Stimulated activated CD8-positive, alpha-beta memory T cell treated with anti-CD3 and anti-CD28 coated beads, Interleukin-2, amount 100 ng/mL, for 1 hour (primary cell): ENCODE measurements at places on chromosomes 11 and 22.

DNA sequence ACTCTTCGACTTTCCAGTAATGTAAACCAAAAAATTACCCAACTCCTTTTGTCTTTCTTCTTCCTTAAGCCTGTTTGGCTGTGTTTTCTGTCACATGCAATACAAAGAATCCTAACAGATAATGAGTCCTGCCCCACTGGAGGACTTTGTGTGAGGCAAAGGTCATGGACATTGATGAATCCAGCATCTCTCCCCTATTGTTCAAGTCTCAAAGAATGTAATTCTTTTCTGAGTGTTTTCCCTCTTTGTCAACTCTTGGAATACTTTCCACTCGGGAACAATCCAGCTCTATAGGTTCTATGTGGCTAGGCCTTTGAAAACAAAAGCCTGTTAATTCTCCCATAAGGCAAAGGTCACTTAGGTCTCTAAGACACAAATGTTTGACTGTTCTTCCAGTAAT lies 100.7 kb downstream of the FAR1 start:
- no peak for DNase-seq

DNA sequence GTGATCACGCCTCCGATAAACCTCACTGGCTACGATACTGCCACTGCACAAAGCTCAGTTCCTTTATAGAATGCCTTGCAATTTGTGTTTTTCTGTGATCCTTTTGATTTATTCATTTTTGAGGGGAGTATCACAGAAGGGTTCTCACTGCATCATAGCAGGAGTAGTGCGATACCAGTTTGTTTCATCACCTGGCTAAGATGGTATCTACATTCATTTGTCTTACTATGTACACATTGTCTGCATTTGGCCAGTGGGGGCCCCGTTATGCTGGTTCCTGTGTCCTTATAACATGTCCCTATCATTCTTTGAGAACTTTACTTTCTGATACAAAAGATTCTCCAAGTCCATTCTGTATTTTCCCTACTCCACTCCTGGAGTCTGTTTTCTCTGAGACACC lies 44.6 kb downstream of the APLP2 start:
- DNase-seq: no peak

GRCh38 chr22:47631571-47632102 lies 869.2 kb downstream of the TBC1D22A start:
- DNase-seq: no peak

GRCh38 chr11:74646215-74646614 lies 53.8 kb downstream of the POLD3 start:
- no peak for DNase-seq

GRCh38 chr22:23526596-23527316 lies 53.3 kb downstream of the IGLL1 start:
- no peak for DNase-seq

DNA sequence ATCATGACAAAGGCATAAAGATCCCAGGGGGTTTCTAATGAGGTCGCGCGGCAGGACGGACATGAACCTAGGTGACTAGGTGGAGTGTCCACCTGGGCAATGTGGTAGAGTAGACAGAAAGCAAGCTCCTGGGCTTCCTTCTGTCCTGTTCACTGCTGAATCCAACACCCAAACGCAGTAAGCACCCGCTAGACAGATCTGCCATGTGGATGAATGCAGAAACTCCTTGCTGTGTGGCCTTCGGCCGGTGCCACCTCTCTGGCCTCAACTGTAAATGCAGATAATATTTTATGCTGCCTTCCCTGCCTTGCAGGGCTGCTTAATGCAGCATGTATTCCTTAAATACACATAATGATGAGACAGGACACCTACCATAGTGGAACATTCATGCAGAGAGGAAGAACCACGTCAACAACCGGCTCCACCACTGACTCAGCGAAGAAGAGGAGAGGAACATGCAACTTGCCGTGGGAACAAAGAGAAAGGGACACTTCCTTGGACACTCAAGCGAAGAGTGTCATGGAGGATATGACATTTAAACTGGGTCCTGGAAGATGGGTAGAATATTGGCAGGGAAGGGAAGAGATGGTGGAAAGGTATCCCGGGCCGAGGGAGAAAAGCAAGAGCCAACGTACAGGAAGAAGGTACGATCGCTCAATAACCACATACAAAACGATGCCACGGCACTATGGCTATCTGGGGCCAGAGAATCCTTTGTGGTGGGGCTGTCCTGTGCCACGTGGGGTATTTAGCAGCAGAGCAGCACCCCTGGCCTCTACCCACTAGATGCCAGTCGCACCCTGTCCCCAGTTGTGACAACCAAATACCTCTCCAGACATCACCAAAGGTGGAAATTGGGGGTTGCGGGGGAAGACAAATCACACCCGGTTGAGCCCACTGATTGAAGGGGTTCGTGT lies 30.8 kb downstream of the MYH9 start:
- DNase-seq: no peak

DNA sequence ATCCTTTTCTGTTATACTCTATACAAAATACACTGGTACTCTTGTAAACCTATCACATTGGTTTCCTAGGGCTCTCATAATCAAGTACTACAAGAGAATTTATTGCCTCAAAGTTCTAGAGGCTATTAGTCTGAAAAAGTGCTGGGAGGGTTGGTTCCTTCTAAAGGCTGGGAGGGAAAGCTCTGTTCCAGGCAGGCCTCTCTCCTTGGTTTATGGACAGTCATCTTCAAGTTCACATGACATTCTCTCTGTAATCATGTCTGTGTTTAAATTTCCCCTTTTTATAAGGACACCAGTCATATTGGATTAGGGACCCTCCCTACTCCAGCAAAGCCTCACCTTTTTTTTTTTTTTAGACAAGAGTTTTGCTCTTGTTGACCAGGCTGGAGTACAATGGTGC lies 9.1 kb downstream of the SLC36A4 start:
- no peak for DNase-seq

GRCh38 chr11:25625094-25625493 lies 706.8 kb upstream of the ANO3 start:
- DNase-seq: no peak

- DNase-seq: no peak
These were observed 312.5 kb upstream of the ANO3 start for GRCh38 chr11:26019386-26019785.

DNA sequence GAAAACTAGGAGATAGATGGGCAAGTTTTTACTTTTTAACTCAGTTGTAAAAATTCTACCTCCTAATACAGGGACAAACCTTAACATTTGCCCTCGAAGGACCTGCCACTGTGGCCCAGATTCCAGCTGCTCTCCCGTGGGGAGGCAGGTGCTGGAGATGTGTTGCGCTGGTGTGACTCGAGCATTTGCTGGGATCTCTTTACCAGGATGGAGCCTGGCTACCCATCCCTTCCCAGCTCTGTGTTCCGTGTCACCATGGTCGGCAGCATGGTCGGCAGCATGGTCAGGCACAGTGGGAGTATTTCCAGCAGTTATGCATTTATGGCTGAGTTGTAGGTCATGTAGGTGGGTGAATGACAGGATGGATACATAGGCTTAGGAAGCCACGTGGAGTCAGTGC lies 41.1 kb downstream of the OTOG start:
- DNase-seq: no peak

DNA sequence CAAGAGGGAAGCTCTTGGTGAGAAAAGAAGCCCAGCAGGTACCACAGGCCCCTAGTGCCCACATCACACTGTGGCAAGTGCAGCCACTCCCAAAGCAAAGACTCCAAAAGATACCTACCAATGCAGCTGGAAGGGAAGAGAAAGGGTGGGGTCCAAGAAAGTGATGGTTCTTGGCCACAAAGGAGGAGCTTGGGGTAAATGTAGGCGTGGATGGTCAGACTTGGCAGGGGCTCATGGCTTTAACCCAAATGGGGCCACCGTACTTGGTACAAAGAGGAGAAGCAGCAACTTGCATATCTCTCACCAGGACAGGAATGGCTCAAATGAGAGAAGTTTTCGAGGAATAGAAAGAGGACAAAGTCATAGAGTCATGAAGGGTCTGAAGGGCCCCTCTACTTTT lies 4.8 kb downstream of the MAP3K11 start:
- DNase-seq: no peak

DNA sequence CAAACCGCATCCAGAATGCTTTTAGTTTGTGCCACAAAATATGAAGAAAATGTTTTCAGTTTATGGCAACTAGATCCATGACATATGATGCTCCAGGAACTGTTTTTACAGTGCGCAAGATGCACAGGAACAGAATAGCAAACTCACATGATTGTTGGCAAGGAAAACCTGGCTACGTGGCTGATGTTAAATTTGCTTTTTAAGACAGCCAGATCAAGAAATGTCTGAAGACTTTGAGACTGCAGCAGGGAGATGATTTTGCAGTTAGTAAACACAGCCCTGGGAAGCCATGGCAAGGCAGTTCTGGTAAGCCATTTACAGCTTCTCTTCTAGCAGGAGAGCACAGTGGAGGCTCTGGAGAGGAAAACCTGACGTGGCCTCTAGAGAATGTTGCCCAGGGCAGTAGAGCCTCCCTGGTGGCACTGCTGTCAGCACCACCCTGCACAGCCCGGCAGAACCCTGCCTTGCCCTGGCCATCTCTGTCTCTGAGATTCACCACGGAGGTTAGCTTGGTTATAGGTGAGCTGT lies 69.8 kb upstream of the TNRC6B start:
- DNase-seq: no peak

- no peak for DNase-seq
These were observed 1.6 kb upstream of the KMT2A start for GRCh38 chr11:118434553-118435289.

- DNase-seq: no peak
These were observed 199.7 kb downstream of the FAT3 start for GRCh38 chr11:92424281-92424680.

DNA sequence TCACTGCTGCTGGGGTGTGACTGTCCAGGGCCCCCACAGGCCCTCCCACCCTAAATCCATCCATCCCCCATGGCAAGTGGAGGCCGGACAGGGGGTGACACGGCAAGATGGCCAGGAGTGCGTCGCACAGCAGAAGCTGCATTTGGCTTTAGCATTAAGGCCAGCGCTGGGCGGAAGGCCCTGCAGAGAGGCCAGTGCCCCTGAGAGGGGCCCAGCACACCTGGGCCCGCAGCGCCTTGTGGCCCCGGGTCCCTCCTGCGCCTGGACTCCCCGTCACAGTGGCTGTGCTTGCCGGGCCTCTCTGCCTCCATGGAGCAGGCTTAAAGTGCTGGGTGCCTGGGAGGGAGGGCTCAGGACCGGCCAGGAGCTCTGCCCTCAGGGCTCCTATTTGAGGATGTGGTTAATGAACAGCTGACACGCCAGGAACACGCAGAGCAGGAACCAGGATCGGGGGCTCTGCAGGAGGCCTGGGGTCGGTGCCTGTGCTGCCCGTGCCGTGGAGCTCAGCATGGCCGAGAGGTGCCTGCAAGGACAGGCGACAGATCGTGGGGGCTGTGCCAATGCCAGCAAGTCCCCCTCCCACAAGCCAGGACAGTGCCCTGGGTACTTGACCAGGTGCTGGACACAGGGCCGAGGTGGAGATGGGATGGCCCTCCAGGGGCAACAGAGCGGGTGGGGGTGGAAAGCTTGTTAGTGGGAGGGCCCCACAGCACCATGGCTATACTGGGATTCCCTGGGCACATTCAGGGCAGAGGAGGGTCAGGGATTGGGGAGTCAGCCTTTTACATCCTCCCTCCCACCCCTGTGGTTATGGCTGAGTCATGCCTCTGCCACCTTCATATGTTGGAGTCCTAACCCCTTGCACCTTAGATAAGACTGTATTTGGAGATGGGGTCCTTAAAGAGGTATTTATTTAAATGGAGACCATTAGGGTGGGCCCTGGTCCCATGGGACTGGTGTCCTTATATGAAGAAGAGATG lies 30.9 kb upstream of the CARS1 start:
- no peak for DNase-seq

DNA sequence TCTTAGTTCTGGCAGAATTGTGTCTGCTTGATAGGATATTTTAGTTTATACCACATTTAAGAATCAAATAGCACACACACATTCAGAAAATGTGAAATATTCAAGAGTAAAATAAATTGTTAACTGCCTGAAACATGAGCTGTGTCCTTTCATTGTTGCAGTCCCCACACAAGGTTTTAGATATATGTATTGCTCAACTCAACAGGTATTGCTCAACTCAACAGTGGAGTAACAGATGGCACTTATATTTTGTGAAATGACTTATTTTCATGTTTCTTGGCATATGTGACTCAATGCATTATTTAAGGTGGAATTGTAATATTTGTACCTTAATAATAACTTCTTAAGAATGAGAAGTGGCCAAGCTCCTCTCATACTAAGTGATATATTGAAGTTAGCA lies 760.3 kb downstream of the CNTN5 start:
- DNase-seq: no peak

GRCh38 chr22:38258895-38259294 lies 13.9 kb downstream of the TMEM184B start:
- no peak for DNase-seq

GRCh38 chr11:131056036-131056435 lies 139.8 kb upstream of the SNX19 start:
- no peak for DNase-seq

DNA sequence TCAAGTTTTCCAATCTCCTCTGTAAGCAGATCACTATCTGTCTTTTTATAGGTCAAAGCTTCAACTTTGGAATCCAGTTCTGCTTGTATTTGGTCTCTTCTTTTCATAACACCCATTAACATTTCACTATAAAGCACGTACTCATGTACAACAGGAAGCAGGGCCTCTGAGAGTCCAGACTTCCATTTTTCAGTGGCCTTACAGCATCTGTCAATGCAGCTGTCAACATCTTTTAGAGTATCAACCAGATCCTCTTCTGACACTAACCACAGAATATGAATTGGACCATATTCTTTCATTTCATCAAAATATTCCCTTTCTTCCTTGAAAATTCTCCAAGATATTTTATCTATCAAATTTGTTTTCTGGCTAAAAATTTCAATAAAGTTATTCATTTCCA lies 24.7 kb upstream of the SLN start:
- DNase-seq: no peak

DNA sequence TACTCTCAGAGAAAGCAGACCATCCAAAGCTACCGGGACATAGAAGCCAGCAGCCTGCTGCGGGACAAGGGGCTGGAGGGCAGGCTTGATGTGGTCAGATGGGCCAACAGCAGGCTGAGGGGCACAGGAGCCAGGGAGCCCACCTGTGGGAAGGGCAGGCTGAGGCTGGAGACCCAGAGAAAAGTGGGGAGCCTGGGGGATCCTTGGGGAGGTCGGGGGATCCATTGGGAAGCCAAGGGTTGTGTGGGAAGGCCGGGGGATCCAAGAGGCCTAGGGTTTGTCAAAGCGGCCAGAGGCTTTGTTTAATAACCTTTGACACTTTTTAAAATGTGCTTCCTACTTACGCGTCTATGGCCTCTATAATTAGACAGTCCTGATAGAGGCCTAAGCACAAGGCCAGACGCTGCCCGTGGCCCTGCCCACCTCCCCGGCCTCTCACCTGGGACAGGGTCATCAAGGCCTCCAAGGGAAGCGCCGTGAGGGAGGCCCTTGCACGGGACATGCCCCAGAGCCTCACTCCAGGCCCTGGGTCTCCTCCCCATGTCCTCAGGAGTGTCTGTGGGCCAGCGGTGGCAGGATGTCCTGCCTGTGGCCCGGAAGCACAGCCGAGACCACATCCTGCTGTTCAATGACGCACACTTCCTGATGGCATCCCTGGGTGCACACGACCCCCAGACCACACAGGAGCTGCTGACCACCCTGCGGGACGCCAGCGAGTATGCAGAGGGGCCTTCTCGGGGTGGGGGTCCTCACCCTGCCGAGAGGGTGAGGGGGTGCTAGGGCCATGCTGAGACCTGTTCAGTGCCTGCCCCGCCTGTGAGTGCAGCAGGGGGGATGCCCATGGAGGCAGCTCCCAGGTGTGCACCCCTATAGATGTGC lies 8.6 kb upstream of the GTSE1 start:
- no peak for DNase-seq

GRCh38 chr11:128790196-128790595 lies 76.9 kb downstream of the KCNJ1 start:
- DNase-seq: no peak

GRCh38 chr22:45832180-45832579 lies 144.8 kb downstream of the WNT7B start:
- no peak for DNase-seq

- no peak for DNase-seq
These were observed 69.5 kb downstream of the ZNRF3 start for GRCh38 chr22:28952857-28953256.
